CD4-positive, alpha-beta T cell treated with Interleukin-17A for 1 hour (primary cell): ENCODE measurements at places on chromosomes 3 and 15.
A peak's percentile ranks its signal among the peaks of the same experiment; 100 is the strongest.

DNA sequence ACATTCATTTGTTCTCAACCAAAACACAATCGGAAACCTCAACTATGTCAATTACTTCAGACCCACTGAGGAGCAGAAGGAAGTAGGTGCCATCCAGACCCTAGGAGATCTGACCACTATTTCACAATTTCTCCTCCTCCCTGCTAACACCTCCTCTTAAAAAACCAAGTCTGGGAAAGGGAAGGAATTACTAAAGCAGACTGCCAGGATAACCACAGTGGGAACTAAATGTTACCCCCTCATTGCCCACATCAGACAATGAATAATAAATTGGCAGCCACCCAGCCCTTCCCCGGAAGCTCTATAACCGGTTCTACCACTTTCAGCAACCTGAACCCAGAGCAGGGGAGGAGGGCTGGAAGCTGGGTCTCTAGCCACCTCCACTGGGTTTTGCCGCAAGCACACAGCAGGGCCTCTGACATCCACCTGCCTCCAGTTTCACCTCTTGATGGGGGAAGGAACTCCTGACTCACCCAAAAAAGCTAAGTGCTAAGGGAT, 17.6 kb downstream of the C15orf62 start:
- DNase-seq = peak; percentile 53

- DNase-seq = no peak
Measured at GRCh38 chr3:48180021-48180420, 8.2 kb downstream of the CDC25A start.

DNA sequence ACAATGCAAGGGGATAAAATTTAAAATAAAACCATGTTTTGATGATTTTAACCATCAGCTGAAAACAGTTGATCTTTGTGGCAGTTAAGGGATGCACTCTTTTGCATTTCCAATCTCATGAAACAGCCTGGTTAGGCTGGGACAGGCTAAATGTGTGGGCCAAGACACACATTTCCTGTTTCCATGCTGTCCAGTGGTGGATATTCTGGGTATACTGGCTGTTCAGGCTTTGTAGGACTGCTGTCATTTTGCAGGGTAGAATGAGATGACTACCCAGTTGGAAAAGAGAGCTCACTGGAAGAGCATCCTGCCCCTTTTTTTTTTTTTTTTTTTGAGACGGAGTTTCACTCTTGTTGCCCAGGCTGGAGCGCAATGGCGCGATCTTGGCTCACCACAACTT, 42.0 kb upstream of the IP6K2 start:
- no peak for DNase-seq

DNA sequence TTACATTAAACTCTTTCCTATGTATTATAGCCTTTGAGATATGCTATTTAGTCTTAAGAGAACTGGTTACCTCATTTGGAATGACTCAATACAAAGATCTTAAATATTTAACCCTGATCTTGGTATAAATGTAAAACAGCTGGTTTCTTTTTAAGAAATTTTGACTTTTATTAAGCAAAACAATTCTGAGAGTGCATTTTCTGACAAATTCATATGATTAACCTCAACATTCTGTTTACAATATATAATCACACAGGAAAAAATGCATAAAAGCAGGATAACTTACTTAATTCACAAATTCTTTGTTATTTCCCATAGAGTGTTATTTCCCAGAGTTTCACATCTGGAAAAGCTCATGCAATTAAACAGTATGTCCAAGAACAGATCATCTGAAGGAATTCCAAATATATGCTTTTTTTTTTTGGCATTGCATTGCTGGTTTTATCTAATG, 400.4 kb upstream of the THBS1 start:
- no peak for DNase-seq

DNA sequence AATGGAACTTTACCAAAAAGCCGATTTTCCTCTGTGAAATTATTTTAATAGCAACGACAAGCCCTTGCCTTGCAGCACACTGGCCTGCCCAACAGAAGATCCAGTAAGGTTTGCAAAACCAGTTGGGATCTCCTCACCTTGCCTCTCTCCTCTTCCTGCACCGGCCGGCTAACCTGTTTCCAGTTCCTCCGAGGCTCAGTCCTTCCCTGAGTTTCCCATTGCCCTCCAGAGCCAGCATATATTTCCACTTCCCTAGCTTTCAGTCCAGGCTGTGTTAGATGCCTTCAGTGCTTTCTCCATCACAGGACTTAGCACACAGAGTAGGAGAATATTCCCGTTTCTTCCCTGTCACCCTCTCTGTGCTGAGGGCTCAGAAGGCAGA, 60.3 kb downstream of the NOX5 start:
- no peak for DNase-seq

GRCh38 chr3:128327606-128328031, 139.1 kb downstream of the DNAJB8 start:
- DNase-seq = no peak

DNA sequence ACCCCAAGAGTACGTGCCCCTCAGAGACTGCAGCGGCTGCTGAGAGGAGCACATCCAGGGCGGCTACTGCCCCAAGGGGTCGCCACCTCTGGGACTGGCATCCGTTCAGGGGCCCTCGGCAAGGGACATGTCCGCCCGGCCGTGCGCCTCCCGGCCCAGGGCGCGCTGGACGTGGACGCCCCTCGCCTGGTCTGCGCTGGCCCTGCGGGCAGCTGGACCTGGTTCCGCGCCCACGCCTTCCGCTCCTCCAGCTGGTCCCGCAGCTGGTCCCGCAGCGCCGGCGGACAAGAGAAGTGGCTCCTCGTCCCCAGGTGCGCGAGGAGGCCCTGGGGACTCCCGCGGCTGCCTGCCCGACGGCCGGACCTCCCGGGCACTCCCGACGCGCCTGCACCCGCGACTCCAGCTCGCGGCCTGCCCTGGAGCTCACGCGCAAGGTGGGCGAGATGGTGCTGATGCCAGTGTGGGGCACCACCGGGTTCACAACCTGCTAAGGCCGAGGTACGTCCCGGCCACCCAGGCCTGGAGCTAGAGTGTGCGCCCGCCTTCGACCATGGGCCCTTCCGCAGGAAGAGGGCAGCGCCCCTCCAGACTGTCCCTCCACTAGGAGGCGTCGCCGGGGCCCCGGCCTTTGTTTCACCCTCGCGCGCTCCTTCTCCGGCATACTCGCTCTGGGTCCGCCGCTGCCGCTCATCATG, 14.4 kb upstream of the GP9 start:
- no peak for DNase-seq

- DNase-seq = no peak
Measured at GRCh38 chr3:89025185-89025584, 82.2 kb upstream of the EPHA3 start.

GRCh38 chr3:121566773-121567172, 976 bp upstream of the ARGFX start:
- DNase-seq = no peak

DNA sequence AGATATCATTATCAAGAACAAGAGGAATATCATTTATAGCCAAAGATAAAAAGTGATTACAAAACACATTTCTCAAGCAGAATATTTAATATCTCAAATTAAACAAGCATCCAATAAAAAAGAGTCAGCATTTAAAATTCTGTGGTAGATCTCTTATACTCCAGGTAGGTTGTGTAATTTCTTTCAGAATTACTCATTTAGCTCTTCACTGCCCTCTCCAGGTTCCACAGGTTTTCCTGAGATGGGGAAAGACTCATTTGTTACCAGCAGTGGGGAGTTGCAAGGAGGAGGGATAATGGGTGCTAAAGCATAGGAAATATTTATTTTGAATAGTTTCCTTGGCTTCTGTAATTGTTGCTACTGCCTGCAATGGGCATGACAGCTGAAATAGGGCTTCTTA, 83.1 kb upstream of the RASGRP1 start:
- DNase-seq = no peak

DNA sequence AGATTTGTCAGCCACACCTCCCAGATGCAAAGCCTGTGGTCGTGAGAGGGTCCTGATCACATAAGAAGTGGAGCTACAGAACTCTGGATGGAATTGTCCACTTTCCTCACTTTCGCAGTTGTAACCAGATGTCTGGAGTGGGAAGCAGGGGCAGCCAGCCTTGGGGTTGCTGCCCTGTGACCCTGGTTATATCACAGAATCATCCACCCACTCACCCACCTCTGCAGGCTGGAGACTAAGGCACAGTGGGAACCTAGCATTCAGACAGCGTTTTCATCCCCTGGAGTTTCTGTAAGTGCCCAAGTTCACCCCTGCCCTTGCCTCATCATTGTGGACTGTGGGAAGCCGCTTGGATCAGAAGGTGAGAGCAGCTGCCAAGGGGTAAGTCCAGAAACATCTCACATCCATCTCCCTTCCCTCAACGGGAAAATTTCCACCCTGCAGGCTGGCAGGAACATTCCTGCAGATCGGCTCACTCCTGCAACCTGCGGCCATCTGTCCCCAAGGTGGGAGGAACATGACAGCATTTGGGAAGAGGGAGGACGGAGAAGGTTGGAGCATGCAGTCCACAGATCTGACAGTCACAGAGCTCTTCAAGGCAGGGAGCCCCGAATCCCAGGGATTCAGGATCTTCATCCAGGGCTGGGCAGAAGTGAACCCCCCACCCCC, 2.9 kb upstream of the IQSEC1 start:
- DNase-seq = no peak

DNA sequence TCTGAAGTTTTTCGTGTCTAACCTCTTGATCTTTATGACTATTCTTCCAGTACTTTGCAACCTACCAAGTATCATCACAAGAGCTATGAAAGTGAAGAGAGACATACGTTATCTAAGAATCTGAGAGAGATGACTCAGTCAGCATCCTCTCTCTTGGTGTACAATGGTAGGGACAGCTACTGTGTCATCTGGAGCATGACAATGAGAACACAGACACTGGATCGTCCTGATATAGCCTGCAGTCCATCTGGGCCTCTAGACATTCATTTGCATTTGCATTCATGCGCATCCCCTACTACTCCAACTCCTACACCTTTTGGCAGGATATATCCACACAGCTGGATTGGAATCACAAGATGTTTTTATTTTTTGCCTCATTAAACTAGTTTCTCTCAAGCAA, 115.2 kb downstream of the PEX5L start:
- DNase-seq = no peak

DNA sequence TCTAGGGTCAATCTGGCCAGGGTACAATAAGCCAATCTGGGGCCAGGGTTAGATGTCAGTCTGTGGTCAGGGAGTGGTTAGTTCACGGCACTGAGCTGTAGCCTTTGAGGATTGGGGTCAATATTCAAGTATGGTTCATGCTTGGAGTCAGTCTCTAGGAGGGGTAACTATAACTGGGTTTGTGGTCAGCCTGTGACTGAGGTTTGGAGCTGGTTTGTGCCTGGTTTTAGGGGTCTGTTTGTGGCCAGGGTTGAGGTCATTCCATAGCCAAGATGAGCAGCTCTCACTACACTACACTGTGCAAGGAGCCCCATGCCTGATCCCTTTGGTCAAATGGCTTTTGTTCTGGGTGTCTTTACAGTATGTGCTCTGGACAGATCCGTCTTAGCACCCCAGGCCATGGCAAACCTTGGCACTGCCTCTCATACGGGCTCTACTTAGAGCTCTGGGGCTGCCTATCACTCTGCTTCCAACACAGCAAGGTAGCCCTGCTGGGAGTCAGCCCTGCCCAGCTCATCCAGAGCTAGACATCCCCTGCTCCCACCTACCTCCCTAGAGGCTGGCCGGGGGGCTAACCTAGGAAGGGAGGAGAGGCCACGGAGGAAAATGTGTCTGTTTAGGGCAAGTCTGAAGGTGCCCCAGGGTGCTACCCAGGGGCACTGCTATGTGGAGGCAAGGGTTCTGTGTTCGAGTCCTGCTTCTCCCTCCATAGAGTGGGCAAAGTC, 63.3 kb upstream of the CORO2B start:
- DNase-seq = no peak

- DNase-seq = no peak
Measured at GRCh38 chr3:42189736-42190135, 76.2 kb downstream of the CCK start.

DNA sequence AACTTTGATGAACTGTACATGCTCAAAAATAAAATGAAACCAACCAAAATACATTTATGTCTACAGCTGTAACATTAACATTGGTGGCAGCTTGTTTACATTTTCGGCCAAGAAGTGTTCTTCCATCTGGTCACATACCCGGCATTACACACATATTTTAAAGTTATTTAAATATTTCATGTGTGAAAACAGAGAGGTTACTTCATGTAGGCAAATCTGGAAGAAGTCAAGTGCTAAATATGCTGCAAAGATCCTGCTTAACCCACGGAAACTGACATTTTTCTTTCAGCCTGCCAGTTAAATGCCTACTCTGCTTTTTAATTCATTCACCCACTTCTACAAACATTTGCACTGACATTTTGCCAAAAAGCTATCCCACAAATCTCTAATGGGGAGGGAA, 69.7 kb downstream of the MB21D2 start:
- DNase-seq = no peak

GRCh38 chr3:180548050-180548449, 53.9 kb upstream of the TTC14 start:
- no peak for DNase-seq

- DNase-seq = no peak
Measured at GRCh38 chr3:17422636-17423035, 319.8 kb downstream of the TBC1D5 start.

DNA sequence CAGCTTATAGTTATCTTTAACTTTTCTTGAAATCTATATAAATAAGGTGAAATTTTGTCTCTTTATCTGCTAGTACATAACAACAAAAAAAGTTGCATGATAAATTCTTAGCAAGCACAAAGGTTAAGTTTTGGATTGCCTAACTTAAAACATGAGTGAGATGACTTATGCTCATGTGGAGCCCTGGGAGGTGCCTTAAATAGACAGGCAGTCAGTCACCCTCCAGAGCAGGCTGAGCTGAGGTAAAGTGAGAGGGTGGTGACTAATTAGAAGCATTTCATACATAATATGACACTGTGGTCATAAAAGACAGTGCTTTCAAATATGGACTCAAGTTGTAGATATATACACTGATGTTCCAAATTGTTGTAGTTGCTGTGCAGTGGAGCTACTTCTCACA, 14.6 kb upstream of the MME start:
- no peak for DNase-seq

- no peak for DNase-seq
Measured at GRCh38 chr3:15387735-15388134, 39.6 kb downstream of the METTL6 start.

DNA sequence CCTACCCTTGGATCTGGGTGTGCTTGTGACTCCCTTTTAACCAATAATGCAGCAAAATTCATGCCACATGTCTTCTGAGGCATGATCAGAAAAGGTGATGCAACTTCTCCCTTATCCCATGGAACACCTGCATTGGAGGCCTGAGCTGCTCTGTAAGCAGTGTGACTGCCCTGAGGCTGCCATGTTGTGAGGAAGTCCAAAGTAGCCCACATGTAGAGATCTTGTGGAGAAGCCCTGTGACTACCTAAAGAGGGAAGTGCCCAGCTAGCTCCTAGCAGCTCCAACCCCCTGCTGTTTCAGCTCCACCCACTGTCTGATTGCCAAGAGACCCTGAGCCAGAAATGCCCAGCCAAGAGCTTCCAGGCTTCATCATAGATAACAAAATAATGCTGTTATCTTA, 6.4 kb upstream of the NR1D2 start:
- no peak for DNase-seq

GRCh38 chr15:34773917-34774316, 19.1 kb upstream of the GJD2 start:
- no peak for DNase-seq
